ENCODE measurements at places on chromosomes 2 and 18.

- DNase-seq: peak; percentile 66
These were observed 4.0 kb upstream of the WNT10A start for GRCh38 chr2:218876562-218877219.

GRCh38 chr18:73691118-73691517, 456.5 kb downstream of the FBXO15 start:
- no peak for DNase-seq

GRCh38 chr18:2655954-2656236, 369 bp downstream of the SMCHD1 start:
- DNase-seq: no peak

GRCh38 chr2:144516411-144516980, 3.4 kb downstream of the ZEB2 start:
- DNase-seq: no peak

- no peak for DNase-seq
These were observed 272.8 kb downstream of the RND3 start for GRCh38 chr2:150214626-150215025.

- no peak for DNase-seq
These were observed 42.9 kb upstream of the RIT2 start for GRCh38 chr18:43158381-43158780.

DNA sequence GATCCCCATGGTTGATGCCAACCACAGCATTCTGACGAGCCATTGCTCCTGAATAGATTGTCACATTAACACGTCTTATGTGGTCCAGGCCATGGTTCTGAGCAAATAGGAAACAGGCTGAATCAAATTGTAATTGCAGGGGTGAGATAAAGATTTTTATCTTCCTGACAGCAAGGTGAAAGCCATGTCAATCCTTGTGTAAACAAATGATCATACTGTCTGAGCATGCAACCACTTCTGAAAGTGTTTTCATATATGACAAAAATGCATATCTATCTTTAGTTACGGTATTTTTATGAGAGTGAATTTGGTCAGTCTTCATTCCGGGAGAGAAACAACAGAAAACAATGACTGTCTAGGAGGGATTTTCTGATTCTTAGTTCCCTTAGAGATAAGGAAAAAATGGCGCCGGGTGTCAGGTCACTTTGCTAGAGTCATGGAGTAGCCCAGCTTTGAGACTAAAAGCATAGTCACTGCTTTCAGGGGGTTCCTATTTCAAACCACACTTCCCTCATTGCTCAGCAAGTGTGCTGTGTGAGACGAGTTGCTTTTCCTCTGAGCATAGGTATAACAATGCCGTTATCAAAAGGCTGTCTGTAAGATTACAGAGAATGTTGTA, 958.9 kb downstream of the DCDC2C start:
- DNase-seq: no peak

DNA sequence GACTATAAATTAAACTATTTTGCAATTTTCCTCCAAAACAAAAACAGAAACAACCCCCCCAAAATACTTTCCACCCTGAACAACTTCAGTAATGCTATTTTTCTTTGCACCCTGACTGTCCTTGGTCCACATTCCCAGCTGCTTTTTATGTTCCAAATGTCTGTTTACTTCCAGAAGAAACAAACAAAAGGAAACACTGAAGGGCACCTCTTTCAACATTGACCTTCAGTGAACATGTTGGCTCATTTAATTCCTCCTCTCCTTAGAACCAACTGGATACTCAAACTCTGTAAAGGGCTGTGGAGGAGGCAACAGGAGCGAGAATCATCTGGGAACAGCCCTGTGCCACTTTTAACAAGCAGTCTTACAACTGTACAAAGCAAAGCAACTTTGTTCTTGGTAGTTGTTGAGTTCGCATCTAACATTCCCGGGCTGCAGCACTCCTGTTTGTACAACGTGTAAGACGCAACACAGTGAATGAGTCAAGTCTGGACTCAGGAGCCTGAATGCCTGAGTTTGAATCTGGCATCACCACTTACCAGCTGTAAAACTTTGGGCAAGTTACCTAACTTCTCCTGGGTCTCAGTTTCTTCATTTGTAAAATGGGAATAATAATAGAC, 111.4 kb upstream of the GATA6 start:
- DNase-seq: no peak

DNA sequence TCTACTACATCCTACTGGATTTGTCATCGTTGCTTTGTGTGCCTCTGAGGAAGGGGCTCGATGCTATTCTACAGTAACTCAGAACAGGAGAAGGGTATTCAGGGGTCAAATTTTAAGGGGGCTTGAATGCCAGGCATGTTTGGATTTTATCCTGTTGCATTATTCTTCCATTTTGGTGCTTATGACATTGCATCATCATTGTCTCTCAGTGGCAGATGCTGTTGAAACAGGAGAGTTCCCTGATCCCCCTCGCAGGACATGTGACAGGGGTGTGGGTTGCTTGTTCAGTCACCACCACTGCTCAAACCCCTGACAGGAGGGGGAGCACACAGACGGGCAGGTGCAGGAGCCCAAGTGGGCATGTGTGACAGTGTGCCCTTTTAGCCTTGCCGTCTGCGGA, 156.7 kb downstream of the SLC4A3 start:
- DNase-seq: no peak

GRCh38 chr18:2304378-2305175, 266.7 kb downstream of the METTL4 start:
- DNase-seq: no peak

DNA sequence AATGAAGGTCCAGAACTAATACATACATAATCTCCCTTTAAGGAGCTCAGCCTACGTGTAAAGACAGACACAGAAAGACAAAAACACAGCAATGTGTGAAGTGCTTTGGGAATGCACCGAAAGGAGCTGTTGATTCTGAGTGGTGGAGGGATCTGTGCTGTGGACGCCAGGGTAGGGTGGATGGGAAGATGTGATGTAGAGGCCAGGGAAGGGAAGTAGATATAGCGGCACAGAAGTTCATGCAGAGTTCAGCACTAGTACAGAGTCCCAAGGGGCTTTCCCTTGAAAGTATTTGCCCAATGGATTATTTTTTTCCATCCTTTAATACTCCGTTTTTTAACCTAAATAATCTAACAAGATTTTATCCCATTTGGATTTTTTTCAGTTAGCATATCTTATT, 32.1 kb upstream of the DOCK10 start:
- DNase-seq: no peak

DNA sequence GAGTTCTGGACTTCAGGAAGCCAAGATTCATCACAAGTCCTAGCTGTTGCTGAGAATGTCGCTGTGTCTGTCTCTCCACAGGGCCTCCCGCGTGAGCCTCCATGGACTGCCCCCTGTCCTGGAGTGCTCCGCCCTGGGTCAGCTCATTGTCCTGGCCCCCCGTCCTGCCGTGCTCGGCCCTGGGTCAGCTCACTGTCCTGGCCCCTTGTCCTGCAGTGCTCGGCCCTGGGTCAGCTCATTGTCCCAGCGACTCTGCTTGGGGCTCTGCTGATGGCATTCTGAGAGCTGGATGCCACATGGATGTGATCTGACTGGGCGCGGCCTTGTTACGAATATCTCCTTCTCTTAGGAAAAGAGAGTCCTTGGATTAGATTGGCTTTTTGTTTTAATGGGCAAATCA, 78.5 kb downstream of the EIPR1 start:
- no peak for DNase-seq

Measured in AML-193 (cell line).